ENCODE measurements at places on chromosomes 7 and 10. TPM values are rescaled to one million over a fixed set of nuclear protein-coding genes. Genes with fewer than 3 reads are reported as not detected.

The SRPK2 gene
- 38.2 TPM for total RNA-seq

The HMX3 gene
- total RNA-seq: 0.24 TPM

The CDK14 gene
- total RNA-seq: 0.92 TPM

- DNase-seq: no peak
Observed at GRCh38 chr10:86045896-86046295, 320.7 kb downstream of the GRID1 start.

- no peak for DNase-seq
Observed at GRCh38 chr7:18503126-18503866, 7.7 kb downstream of the HDAC9 start.

Measured in activated naive CD8-positive, alpha-beta T cell treated with anti-CD3 and anti-CD28 coated beads for 36 hours (primary cell).